Fibroblast of villous mesenchyme (primary cell): ENCODE measurements at places on chromosomes 2 and 18.

GRCh38 chr2:212926940-212927339, 224.5 kb downstream of the IKZF2 start:
- DNase-seq: peak; percentile 8

- DNase-seq: peak; percentile 98
These were observed 29.6 kb downstream of the SH3BP4 start for GRCh38 chr2:234981197-234982095.

DNA sequence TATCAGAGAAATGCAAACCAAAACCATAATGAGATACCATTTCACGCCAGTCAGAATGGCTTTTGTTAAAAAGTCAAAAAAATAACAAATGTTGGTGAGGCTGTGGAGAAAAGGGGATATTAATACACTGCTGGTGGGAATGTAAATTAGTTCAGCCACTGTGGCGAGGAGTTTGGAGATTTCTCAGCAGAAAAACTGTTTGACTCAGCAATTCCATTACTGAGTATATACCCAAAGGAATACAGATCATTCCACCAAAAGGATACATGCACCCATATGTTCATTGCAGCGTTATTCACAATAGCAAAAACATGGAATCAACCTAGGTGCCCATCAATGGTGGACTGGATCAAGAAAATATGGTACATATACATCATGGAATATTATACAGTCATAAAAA, 54.5 kb upstream of the WDR75 start:
- DNase-seq: no peak

DNA sequence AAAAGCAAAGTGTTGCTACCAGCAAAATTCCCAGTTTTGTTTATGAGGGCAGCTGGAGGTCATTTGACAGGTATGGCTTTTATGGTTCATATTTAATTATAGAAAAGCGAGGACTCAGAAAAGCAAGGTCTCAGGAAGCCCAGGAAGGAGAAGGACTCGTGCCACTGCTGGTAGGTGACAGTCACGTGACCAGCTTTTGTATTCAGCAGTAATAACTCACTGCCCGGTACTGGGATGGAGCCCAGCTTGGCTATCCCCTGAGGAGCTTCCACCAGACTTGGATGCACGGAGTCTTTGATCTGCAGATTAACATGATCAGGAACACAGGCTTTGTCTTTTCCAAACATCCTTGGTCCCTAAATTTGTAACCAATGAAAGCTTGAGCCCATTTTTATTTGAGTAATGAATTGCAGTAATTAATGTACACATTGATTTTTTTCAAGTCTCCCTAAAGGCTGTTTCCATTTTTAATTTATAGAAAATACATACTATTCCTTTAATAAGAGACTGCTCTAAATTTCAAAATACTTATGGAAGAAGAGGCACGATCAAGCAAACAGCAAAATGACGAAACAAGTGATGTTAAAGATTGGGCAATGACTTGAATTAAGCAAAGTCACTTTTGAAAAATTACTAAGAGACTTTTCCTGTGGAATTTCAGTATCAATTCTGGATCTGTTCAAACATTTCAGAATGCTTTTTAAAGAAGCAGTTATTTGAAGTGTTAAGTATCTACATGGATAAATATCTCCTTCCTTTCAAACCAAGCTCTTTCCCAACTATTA, 251.7 kb upstream of the HNRNPA3 start:
- DNase-seq: no peak

DNA sequence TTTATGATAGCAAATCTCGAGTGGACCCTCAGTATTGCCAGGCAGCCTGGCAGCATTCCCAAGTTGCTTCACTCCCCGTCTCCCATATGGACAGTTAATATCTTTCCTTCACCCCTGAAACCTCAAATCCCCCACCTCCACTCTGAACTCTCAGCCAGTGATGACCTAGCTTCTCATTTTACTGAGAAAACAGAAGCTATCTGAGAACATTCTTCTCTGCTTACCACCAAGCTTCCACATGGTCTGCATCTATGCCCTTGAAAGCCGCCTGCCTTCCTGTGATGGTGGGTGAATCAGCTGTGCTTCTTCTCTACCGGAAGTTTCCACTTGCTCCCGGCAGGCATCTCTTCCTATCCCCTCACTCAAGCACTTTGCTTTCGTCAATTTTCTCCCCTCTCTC, 529.2 kb downstream of the EPHA4 start:
- DNase-seq: no peak

DNA sequence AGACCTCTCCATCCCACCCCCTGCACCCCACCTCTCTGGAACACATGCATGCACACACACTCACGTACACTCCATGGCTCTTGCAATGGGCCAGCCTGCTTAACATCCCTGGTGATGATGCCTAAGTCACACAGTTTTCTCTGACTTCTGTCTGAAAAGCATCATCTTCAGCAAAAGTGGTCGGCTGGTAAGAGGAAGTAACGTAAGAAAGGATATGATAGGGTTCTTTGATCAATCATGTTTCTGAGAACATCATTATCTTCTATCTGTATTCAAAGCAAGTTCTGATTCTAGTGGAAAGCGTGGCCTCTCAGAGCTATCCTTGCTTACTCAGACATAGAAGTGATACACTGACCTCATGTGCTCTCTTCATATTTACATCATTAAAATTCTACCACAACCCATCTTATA, 11.4 kb upstream of the NDUFV2 start:
- no peak for DNase-seq

- peak; percentile 5 for DNase-seq
These were observed 201.8 kb upstream of the GULP1 start for GRCh38 chr2:188089901-188090300.

DNA sequence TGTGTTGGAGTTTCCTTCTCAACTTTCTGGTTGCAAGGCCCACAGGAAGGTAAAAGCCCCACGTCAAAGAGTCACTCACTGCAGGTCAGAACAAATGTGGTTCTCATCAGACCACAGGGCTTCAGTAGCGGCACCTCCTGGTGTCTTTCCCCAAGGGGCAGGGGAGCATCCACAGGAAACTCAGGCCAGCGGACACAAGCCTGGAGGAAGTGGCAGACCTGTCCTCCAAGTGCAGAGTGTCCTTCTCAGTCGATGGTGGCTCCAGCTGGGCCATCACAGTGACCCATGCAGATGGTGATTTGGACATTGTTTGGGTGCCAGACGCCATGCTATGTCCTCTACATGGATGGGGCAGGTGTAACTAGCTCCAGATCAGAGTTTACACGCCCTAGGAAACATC, 84.9 kb downstream of the ACKR3 start:
- no peak for DNase-seq

GRCh38 chr2:25606892-25607291, 66.5 kb downstream of the DTNB start:
- peak; percentile 22 for DNase-seq

DNA sequence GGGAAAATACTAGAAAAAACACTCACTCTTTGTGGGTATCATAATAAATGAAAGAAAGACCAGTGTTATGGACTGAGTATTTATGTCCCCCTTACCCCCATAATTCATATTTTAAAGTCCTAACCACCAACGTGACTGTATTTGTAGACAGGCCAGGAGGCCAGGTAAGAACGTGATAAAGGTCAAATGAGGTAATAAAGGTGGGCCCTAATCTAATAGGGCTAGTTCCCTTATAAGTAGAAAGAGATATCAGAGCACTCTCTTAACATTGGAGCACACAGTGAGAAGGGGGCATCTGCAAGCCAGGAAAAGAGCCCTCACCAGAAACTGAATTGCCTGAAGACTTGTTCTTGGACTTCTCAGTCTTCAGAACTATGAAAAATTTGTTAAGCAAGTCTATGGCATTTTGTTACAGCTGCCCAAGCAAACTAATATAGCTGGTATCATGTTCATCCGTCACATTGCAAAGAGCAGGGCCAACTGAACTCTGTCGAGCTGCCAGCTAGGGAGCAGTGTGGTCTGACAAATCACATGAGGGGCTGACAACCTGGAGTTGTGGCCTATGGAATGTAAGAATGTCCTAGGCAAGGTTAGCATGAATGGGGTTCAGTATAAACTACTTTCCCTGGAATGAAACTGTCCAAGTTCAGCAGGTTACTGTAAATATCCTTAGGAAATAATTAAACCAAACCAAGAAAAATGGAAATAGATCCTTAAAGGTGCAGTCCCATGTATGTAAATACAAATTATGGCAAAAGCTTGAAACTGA, 280.9 kb downstream of the ZNF385B start:
- peak; percentile 8 for DNase-seq
